ENCODE measurements at places on chromosomes 1 and 21.
A peak's percentile ranks its signal among the peaks of the same experiment; 100 is the strongest.

DNA sequence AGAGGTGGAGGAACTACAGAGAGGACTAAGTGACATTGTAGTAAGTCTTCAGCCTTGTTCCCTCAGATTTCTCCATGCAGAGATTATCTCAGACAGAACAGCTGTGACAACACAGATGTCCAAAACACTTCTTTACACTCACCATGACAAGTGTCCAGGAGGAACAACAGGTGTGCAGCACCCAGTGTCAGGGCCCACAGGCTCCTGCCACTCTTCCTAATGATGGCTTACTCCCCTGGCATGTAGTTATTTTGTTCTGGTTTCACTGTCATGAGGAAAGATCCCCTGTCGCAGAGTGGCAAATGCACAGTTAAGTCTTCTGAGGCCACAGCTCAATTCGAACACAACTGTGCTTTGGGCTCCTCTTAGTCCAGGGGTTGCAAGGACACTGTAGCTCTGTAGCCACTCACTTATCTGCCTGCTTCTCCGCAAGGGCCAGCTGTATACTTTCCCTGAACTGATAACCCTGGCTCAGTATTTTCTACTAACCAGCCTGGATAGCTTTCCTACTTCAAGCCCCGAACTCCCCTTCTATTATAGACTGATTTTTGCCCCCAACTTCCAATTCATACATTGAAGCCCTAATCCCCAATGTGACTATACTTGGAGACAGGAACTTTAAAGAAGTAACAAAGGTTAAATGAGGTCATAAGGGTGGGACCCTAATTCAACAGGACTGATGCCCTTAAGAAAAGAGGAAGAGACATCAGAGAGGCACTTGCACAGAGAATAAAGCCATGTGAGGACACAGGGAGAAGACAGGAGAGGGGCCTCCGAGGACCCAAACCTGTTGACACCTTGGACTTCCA lies 11.1 kb downstream of the PDZK1 start:
- no peak for DNase-seq

GRCh38 chr1:117286145-117286544 lies 75.4 kb upstream of the VTCN1 start:
- DNase-seq, result no peak

GRCh38 chr1:12338017-12338416 lies 108.2 kb downstream of the VPS13D start:
- no peak for DNase-seq

GRCh38 chr1:33824321-33824720 lies 39.6 kb upstream of the HMGB4 start:
- DNase-seq, result no peak

GRCh38 chr1:7404046-7404742 lies 366.9 kb upstream of the VAMP3 start:
- DNase-seq, result no peak

GRCh38 chr1:240737766-240738265 lies 125.9 kb upstream of the GREM2 start:
- no peak for DNase-seq

DNA sequence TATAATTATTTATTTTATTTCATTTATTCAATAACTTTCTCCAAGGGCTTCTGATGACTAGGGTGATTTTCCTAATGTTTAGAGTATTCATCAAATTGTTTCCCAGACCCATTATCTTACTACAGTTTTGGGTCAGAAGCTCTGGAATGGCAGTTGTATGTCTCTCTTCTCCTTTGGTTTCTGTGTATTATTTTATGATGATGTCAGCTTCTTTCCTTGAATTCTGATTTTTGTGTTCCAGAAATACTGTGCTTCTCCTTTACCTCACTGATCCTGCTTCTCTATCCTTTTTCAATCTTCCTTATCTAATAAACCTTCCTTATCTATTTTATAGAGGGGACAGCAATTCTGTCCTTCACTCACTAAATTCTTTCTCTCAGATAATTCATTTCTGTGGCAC lies 48.8 kb downstream of the LRRC8B start:
- no peak for DNase-seq

DNA sequence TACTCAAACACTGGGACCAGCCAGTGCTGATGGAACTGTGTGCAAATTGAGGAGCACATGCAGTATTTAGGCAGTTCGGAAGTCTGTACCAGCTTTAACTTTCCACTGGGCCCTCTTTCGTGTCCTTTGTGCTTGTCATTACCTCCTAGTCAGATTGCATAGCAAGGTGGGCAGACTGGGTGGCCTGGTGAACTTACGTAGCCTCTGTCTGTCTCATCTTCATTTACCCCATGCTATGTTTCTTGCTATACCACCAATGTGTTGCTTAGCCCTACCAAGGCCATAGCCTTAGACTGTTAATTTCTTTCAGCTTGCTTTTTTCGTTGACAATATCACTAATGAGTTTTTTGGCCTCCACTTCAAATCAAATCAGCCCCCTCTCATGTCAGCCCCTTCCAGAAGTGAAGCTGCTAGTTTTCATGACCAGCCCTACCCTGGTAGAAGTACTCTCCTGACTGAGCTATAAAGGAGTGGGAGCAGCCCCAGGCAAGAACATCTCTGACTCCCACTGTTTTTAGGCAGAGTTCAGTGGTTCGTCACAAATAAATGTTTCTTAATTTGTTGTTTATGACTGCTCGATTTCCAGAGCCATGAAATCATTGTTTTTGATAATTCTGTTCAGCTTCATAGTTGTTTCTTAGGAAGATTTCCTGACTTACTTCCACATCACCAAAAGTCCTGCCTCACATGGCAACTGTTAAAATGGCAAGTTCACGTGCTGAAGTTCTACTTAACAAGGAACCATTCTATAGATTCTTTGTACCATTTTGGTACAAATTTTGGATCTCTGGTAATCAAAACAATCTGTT lies 19.3 kb downstream of the PRKACB start:
- no peak for DNase-seq

DNA sequence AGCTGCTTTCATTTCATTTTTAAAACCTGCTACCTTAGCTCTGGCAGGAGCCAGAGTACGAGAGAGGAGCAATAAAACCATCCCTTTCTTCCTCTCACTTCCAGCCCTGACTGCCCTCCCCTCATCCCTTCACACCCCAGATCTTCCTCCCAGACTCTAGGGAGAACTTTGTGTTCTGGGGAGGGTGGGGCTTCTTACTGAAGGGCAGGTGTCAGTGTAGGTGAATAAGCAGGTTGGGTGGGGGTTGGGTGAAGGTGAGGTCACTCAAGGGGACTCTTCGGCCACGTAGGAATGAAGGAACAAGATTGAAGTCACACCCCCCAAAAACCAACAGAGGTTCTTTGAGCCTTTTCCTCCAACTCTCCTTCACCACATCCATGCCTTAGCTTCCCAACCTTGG lies 88.9 kb downstream of the CD58 start:
- no peak for DNase-seq

DNA sequence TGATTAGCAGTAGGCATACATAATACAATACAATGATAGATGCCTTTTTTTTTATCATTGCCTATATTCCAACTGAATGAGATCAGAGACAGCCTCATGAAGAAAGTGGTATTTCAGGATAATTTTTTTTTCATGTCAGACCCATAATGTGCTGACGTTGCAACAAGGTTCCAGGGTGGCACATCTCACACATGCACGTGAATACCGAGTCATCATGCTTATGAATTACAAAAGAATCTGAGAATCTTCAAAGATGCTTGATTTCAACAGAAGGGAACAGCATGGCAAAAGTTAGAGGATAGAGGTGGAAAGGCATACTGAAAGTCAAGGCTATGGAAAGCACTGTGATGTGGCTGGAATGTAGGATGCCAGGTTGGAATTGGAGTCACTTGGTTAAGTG lies 5.0 kb upstream of the RNF11 start:
- no peak for DNase-seq

DNA sequence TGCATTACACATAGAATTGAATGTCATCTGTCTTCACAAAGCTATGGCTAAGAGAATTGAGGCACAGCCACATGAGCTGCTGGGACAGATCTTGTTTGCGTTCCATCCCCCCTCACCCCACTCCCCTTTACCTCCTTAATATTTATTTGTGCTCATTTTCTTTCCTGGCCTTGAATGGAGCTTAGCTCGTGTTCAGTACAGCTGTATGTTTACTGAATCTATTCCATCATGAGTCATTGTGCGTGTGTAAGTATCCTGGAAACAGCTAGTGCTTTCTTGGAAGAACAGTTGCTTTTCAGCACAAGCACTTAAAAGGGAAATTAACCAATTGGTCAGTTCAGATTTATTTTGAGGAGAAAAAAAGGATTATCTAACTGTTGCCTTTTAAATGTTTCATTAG lies 14.7 kb downstream of the PROX1 start:
- peak; percentile 18 for DNase-seq

DNA sequence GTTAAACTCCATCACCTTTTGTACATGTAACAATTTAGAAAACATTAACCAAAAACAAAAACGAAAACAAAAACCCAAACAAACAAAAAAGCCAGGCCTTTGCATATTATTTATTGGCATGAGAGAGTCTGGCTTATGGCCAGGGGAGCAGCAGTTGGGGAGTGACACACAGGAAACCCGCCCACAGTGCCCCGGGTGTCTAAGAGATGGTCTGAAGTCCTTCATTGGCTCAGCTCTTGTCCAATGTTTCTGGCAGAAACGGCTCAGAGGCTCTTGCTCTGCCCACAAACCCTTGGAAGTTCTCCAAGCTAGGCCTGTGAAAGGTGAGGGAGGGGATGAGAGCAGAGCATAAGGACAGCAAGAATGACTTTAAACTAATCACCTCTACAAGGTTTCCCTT lies 131.5 kb downstream of the CNIH3 start:
- DNase-seq, result peak; percentile 17

DNA sequence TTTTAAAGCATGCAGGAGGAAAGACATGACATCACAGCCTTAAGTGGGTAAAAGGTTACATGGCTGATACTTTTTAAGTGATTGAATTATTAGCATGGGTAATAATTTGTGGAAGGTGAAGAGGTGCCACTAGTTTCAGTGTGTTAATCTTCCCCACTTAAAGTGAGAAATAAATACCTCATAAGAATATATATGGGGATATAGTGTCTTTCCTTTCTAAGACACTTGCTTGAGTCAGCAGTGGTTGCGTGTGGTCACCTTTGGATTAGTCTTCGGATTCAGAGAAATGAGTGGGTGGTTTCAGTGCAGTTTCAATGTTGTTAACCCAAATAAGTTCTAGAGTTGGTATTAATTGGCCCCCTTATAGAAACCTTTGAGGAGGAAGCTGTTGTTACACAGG lies 94.1 kb downstream of the ADGRL2 start:
- no peak for DNase-seq

- no peak for DNase-seq
Observed at GRCh38 chr21:41438425-41439113, 12.5 kb downstream of the MX1 start.

- DNase-seq, result no peak
Observed at GRCh38 chr1:232965912-232966217, 15.5 kb downstream of the NTPCR start.

DNA sequence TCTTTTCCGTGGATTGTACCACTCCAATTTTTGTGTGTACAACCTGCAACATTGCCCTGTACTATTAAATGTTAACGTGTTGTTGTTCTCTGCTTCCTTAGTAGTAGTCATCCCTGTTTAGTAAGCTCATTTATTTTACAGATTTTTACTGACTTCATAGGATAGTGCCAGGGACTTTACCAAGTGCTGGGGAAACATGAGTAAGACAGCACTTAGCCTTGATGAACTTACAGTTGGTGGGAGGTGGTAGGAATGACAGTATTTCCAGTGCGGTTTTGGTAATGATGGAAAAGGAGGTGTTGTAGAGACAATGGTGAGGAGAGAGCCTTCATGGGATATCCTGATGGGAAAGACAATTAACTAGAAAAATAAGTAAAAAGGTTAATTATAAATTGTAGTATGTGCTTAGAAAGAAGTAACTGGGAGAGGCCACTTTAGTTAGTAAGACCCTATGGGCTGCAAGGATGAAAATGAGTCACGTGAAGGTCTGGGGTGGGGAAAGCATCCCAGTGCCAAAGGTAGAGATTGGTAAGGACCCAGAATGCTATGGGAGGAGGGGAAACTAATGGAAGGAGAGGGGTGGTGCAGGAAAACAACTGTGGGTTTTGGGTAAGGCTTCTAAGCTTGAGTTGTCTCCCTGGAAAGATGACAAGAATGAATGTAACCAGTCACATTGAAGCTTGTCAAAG lies 1.7 kb downstream of the RLF start:
- DNase-seq, result peak; percentile 28

DNA sequence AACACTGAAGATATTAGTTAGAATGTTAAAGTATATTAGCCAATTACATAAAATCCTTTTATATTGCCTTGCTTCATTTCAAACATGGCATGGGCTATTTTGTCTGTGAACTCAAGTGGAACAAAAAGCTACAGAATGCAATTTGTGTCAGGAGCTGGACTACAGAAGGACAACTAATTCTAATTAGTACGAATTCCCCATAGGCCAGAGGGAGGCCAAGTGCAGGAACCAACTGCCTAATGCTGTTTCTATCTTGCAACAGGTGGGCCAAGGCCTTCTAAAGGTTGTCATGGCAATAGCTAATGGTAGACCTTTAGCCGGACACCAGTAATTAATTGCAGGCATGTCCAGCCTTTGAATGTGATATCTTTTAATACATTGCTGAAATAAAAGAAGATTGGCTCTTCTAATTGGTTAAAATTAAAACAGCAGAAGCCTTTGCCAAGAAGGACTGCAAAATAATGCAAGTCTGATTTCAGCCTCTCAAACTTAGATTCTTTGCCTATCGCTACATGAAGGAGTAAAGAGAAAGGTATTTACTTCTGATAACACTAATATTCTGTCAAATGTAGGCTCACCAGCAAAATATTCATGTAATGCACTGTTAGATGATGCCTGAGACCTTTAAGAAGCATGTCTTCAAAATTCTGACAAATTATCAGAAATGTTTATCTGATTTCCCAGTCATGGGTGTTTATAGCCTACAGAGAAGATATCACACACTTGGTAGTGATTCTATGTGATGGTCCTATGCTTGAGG lies 232.1 kb downstream of the LMO4 start:
- peak; percentile 3 for DNase-seq

DNA sequence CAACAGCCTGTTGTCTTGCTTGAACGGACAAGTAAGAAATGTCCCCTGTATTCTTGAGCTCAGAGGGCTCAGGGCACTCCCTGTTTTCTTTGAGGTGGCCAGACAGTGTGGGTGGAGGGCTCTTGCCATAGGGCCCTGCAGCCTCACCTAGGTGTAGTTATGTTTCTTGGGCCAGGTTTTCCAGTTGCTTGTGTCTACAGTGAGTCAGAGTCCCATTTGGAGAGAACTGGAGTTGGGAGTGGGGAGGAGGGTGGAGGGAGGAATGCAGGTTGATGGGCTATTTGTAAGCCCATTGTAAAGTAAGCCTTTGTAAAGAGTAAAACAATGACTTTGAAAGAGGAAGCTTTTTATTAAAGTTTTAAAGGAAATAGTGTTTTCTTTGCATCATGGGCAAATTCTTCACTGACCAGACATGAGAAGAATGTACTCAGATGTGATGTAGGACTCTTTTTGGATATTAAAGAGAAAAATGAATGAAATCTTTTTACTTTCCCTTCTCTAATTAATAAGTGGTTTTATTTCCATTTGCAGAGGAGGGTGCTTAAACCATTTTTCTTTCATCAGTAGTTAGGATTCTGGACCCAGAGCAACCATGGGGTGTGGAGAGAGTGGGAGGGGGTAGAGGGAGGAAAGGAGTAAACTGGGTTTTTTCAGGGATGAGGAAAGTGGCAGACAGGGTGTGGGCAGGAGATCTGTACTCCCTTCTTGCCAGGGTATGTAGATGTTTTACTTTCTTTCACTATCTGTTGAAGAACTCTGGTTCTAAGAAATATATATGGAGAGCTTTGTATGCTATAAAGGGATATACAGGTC lies 45.1 kb upstream of the MACF1 start:
- peak; percentile 72 for DNase-seq

Data from kidney glomerular epithelial cell (primary cell).